ENCODE measurements at places on chromosomes 13 and 19.

DNA sequence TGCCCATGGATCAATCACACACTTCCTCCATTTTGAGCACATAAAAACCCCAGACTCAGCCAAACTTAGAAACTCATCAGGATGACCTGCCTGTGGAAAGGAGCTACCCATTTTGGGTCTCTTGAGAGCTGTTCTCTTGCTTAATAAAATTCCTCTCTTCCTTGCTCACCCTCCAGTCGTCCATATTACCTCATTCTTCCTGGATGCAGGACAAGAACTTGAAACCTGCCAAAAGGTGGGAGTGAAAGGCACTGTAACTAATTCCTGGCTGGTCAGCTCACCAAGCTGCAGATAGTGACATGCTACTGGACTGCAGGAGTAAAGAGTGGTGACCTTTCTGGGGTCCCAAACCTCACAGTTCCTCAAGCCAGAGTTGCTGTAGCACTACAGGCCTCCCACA, 20.2 kb downstream of the LIG4 start:
- no peak for DNase-seq

DNA sequence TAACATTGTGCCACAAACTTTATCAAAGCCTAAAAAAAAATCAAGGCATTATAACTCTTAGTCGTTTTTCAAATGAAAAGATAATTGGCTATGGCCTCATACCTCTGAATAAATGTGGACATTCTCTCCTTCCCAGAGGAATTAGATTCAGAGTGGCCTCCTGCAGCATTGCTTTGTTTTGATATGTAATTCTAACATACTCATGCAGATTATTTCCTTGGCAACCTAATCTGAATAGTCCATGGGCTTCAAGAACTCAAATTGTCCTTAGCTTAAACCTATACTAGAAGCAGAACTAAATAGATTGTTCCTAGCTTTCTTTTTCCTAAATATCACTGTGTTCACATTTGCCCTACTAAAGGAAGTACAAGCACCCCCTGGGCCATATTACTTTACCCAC, 1146.9 kb downstream of the OLFM4 start:
- DNase-seq: no peak

- DNase-seq: no peak
These were observed 532.1 kb downstream of the IRS2 start for GRCh38 chr13:109254274-109254673.

DNA sequence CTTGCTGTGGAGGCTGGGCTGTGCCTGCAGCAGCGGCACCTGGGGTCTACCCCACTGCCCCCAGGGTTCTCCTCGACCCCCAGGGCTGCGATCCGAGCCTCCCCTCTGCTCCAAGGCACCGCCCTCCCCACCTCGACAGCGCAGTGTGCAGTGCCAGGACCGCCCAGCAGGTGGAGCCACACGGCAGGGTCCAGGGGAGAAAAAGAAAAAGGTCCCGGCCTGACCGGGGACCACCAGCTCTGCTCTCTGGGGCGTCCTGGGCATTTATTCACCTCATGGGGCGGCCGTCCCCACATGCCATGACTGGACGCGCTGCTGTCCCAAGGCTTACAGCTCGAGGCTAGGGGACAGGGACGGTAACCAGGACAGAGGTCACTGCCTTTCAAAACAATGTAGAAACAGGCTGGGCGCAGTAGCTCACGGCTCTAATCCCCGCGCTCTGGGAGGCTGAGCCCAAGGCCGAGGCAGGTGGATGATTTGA, 10.6 kb downstream of the REXO1 start:
- no peak for DNase-seq

- no peak for DNase-seq
These were observed 111.4 kb downstream of the FRY start for GRCh38 chr13:32142956-32143375.

Measured in NCI-H2227 treated with DMSO at 0.1 percent for 48 hours (cell line).